ENCODE measurements at places on chromosomes 12 and 14.

GRCh38 chr12:105922670-105923102 is 216.1 kb downstream of the NUAK1 start:
- H3K27ac ChIP-seq: no peak overlapping the region
- no peak for DNase-seq
- no peaks in the 10 kb centered on the region for H3K27me3 ChIP-seq
- no peak overlapping the region for H3K4me3 ChIP-seq
- no peaks in the 10 kb centered on the region for H3K4me1 ChIP-seq

DNA sequence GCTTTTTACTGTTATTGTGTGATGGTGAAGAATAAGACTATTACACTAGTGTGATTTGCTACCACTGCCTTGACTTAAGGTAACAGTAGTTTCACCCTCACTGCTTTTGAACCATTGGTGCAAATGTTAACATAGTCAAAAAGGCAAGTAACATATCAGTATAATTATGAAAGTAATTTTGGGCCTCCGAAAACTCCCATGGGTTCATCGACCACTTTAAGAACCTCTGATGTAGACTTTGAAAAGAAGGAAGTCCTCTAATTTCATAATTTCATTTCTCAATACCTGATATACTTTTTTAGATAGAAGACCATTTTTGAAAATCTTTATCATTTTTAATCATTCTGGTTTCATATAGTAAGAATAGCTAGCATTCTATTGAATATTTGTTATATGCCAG is 57.7 kb downstream of the ETNK1 start:
- H3K36me3 ChIP-seq: no peaks in the 10 kb centered on the region
- H3K27ac ChIP-seq: no peak overlapping the region
- no peaks in the 10 kb centered on the region for H3K27me3 ChIP-seq
- peaks cover 5% of the 10 kb centered on the region for H3K4me1 ChIP-seq
- H3K4me3 ChIP-seq: no peak overlapping the region
- DNase-seq: no peak

- H3K4me1 ChIP-seq: no peaks in the 10 kb centered on the region
- H3K4me3 ChIP-seq: no peak overlapping the region
- H3K27me3 ChIP-seq: no peaks in the 10 kb centered on the region
- H3K36me3 ChIP-seq: no peaks in the 10 kb centered on the region
Observed at GRCh38 chr12:78470354-78471195, 394.0 kb upstream of the SYT1 start.

GRCh38 chr14:36524874-36525745 is 5.1 kb upstream of the NKX2-1 start:
- no peaks in the 10 kb centered on the region for H3K36me3 ChIP-seq
- DNase-seq: peak; percentile 69
- H3K27ac ChIP-seq: no peak overlapping the region
- no peak overlapping the region for H3K4me3 ChIP-seq
- H3K27me3 ChIP-seq: no peaks in the 10 kb centered on the region
- H3K4me1 ChIP-seq: peaks cover 3% of the 10 kb centered on the region

GRCh38 chr14:66268802-66269334 is 217.3 kb upstream of the CCDC196 start:
- H3K27ac ChIP-seq: no peak overlapping the region
- H3K27me3 ChIP-seq: no peaks in the 10 kb centered on the region
- H3K36me3 ChIP-seq: no peaks in the 10 kb centered on the region
- H3K4me1 ChIP-seq: no peaks in the 10 kb centered on the region
- H3K4me3 ChIP-seq: no peak overlapping the region
- DNase-seq: no peak

GRCh38 chr12:20628999-20629398 is 66.1 kb upstream of the SLCO1C1 start:
- no peaks in the 10 kb centered on the region for H3K36me3 ChIP-seq
- no peak for DNase-seq
- H3K27me3 ChIP-seq: no peaks in the 10 kb centered on the region
- H3K4me3 ChIP-seq: no peak overlapping the region
- peaks cover 11% of the 10 kb centered on the region for H3K4me1 ChIP-seq

DNA sequence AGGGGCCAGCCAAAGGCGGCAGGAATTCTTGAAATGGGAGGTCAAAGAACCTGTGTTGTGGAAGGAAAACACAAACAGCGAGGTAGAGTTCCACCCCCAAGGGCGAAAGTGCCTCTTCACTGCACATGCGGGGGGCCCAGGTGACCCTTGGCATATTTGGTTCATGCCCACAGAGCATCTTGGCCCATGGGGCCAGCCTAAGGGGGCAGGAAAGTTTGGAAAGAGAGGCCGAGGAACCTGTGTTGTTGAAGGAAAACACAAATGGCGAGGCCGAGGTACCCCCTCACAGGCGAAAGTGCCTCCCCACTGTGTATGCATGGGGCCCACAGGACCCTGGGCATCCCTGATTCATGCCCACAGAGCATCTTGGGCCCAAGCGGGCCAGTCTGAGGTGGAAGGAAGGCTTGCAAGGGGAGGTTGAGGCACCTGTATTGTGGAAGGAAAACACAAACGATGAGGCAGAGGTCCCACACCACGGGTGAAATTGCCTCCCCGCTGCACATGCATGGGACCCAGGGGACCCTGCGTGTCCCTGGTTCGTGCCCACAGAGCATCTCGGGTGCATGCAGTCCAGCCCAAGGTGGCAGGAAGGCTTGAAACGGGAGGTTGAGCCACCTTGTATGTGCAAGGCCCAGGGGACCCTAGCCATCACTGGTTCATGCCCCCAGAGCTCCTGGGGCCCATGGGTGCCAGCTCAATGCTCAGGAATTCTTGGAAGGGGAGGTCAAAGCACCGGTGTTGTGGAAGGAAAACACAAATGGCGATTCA is 384.1 kb downstream of the ALG10 start:
- DNase-seq: no peak
- H3K4me1 ChIP-seq: no peaks in the 10 kb centered on the region
- H3K27ac ChIP-seq: no peak overlapping the region
- no peak overlapping the region for H3K4me3 ChIP-seq
- H3K36me3 ChIP-seq: no peaks in the 10 kb centered on the region

DNA sequence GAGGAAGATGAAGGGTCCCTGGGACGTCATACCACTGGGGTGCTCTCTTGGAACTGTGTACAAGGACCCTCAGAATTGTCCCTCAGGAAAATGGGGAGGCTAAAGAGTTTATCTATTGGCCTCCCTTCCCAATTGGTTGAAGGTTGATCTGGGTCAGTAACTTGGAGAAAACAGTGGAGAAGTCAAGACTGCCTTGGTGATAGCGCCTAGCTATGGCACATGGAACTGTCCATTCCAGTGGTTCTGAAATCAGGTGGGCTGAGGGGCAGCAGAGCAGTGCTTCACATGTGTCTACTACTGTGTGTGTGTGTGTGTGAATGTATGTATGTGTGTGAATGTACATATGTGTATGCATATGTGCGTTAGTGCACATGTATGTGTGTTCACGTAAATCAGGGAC is 316.1 kb downstream of the AACS start:
- no peak for DNase-seq
- no peaks in the 10 kb centered on the region for H3K36me3 ChIP-seq
- H3K4me1 ChIP-seq: 0 out of 2 replicates have a peak, but pooled peaks cover under 1% of the 10 kb centered on the region
- H3K27me3 ChIP-seq: no peaks in the 10 kb centered on the region

- no peak overlapping the region for H3K4me3 ChIP-seq
- DNase-seq: no peak
- H3K27ac ChIP-seq: no peak overlapping the region
- H3K27me3 ChIP-seq: no peaks in the 10 kb centered on the region
- no peaks in the 10 kb centered on the region for H3K36me3 ChIP-seq
Observed at GRCh38 chr12:132834181-132834711, 5.6 kb upstream of the GOLGA3 start.

- H3K27me3 ChIP-seq: no peaks in the 10 kb centered on the region
- H3K36me3 ChIP-seq: no peaks in the 10 kb centered on the region
- no peak overlapping the region for H3K4me3 ChIP-seq
Observed at GRCh38 chr12:130737731-130738130, 21.6 kb upstream of the RIMBP2 start.

DNA sequence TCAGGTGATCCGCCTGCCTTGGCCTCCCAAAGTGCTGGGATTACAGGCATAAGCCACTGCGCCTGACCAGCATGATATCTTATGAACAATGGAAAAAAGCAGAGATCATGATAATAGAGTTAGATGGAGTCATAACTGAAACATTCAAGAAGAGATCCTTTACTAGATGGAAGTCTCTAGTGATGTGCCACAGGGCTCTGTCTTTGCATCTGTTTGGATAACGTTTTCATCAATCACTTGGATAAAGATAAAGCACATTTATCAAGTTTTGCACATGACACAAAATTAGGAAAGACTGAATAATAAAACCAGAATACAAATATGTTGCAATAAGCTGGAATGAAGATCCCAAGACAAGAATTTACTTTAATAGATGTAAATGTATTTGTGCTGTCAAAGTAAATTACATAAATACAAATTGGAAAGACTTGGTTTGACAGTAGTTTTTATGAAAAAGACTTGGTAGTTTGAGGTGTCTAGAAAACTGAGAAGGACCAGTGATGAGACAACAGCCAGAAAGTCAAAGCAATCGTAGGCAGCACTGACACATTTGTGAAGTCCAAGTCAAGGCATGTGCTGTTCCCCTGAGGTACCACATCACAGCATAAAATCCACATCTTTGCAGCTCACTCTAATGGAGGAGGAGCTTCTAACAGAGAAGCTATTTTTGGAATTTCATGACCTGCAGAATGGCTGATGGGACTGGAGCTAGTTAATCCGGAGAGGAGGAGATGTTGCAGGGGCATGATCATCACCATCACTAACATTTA is 28.5 kb downstream of the GPRC5A start:
- H3K36me3 ChIP-seq: no peaks in the 10 kb centered on the region
- H3K27me3 ChIP-seq: no peaks in the 10 kb centered on the region
- H3K4me3 ChIP-seq: no peak overlapping the region
- DNase-seq: no peak
- H3K27ac ChIP-seq: no peak overlapping the region

DNA sequence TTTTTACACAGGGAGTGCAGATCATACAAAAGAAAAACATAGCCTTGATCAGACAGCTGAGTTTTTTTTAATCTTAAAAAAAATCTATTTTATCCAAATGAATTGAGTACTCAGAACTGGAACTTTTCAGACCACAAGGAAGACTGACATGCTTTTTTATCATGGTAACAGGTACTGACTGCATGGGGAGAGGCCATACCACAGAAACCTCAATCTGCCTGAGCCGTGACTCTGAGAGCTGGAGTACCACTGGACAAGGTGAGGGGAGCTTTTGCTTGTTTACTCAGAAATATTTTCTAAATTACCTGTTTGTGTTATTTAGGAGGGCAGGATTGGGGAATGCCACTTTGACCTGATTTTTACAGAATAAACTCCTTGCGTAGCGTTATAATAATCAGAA is 143.9 kb downstream of the ALX1 start:
- H3K27ac ChIP-seq: no peak overlapping the region
- no peak overlapping the region for H3K4me3 ChIP-seq
- H3K4me1 ChIP-seq: peaks cover 22% of the 10 kb centered on the region

GRCh38 chr12:49998453-49998852 is 25.7 kb downstream of the AQP6 start:
- H3K4me3 ChIP-seq: no peak overlapping the region
- no peak overlapping the region for H3K27ac ChIP-seq
- H3K27me3 ChIP-seq: no peaks in the 10 kb centered on the region
- peaks cover 1% of the 10 kb centered on the region for H3K36me3 ChIP-seq
- no peak for DNase-seq

DNA sequence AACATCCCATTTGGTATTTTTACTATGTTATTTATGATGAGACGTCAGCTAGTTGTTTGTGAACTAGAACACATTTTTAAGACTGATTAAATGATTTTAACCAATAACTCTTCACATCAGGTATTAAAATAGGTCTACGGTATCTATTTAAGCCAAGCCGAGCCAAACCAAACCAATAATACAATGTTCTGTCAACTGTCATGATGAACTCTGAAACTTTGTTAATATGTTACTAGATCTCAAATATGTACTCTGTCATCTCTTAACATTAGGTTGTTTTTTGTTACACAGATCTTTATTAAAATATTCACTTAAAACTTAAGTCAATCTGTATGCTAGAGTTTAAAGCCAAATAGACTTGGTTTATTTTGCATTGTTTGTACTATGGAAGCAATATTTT is 1.0 kb downstream of the ART4 start:
- peaks cover 32% of the 10 kb centered on the region for H3K4me1 ChIP-seq
- DNase-seq: no peak
- no peak overlapping the region for H3K4me3 ChIP-seq
- no peak overlapping the region for H3K27ac ChIP-seq

Data from Caco-2 (cell line).